ENCODE measurements at places on chromosomes 11 and 22. TPM values are rescaled to one million over a fixed set of nuclear protein-coding genes. Genes with fewer than 3 reads are reported as not detected.

The LGALS12 gene
- under 0.01 TPM for total RNA-seq

The RASGRP2 gene
- total RNA-seq: not detected

The TPBGL gene
- total RNA-seq: 0.33 TPM

The GSC2 gene
- not detected for total RNA-seq

The BBOX1 gene
- total RNA-seq: not detected

The TMEM109 gene
- 71.0 TPM for total RNA-seq

The PDE2A gene
- not detected for total RNA-seq

The CD3D gene
- not detected for total RNA-seq

The MS4A12 gene
- not detected for total RNA-seq

The LDHAL6A gene
- total RNA-seq: not detected

The CNGA4 gene
- under 0.01 TPM for total RNA-seq

The DBX1 gene
- total RNA-seq: not detected

The APOA5 gene
- total RNA-seq: not detected

The PNPLA5 gene
- total RNA-seq: not detected

The SLC37A2 gene
- 0.98 TPM for total RNA-seq

The POLA2 gene
- total RNA-seq: 6.7 TPM

The DLG2 gene
- 0.16 TPM for total RNA-seq

The ARHGAP32 gene
- 3.4 TPM for total RNA-seq

All from mesangial cell (primary cell).